NCI-H1417 treated with DMSO at 0.1 percent for 48 hours (cell line): ENCODE measurements at places on chromosomes 11 and 22.

DNA sequence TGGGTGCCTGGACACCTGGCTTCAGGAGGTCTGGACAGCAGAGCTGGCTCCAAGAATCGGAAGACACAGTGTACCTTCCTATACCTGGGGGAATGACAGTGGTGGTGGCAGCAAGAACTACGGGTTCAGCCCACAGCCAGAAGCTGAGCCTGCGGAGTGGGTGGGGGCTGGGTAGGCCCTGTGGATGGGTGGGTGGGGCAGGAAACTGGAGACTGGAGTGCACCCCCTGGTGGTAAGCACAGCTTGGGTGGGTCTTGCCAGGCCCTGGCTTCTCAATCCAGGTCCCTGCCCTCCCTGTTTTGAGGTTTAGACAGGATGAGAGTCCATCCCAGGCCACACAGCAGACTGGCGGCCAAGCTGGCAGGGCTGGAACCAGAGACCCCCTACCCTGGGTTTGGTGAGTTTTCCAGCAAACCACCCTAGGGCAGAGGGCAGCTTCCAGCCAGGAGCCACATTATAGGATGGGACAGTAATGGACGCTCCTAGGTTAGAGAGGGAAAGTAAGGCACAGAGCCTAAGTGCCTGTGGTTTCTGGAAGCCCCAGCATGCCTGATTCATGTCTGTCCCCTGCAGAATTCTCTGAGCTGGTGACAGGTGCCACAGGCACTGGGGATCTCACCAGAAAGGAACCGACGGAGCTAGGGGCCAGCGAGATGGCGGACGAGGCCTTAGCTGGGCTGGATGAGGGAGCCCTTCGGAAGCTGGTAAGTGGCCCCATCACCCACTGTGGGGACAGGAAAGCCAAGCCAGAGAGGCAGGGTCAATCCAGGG lies 1.7 kb downstream of the SMTN start:
- DNase-seq = no peak

DNA sequence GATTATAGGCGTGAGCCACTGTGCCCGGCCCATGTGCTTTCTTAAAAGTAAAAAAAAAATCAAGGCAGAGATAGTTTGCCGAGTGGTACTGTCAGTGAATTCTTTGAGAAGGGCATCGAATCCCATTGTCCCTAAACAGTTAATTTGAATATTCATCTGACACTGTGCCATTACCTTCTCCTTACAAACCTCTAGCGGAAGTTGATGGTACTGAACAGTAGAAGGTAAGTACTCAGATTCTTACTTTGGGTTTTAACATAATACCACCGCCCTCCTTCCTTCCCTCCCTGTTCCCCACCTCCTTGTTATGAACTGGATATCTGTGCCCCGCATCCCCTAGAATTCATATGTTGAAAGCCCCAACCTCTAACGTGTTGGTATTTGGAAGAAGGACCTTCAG lies 58.2 kb upstream of the CLMP start:
- no peak for DNase-seq

GRCh38 chr11:62705413-62705812 lies 1.8 kb downstream of the BSCL2 start:
- DNase-seq = no peak

GRCh38 chr11:118238421-118238820 lies 13.6 kb upstream of the JAML start:
- no peak for DNase-seq

- peak; percentile 75 for DNase-seq
Measured at GRCh38 chr11:120894202-120894985, 129.5 kb upstream of the TBCEL start.

GRCh38 chr11:126410649-126411048 lies 55.2 kb downstream of the ST3GAL4 start:
- no peak for DNase-seq

- DNase-seq = no peak
Measured at GRCh38 chr11:1631066-1631568, 1.5 kb downstream of the KRTAP5-5 start.

GRCh38 chr11:47879259-47880158 lies 31.4 kb upstream of the NUP160 start:
- DNase-seq = no peak

DNA sequence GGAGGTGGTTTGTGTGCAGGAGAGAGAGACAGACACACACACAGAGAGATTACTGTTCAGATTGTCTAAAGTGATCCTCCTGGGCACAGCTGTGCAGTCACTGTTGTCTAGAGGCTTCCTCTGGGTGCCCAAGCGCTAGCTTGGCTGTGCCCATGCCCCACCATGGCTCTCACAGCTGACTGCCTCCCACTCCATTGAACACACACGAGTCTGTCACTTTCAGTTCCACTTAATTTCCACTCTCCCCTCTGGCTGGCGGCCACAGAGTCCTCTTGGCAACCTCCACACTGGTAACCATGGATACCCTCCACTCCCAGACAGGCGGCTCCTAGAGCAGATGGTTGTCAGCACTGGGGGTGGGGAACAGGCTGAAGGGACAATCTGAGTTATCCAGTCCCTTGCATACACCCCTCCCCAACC lies 29.1 kb downstream of the MAP6 start:
- DNase-seq = peak; percentile 94

GRCh38 chr22:23537416-23537815 lies 42.7 kb downstream of the IGLL1 start:
- DNase-seq = no peak

- no peak for DNase-seq
Measured at GRCh38 chr11:76102802-76103201, 103.5 kb downstream of the WNT11 start.

GRCh38 chr11:123448823-123449222 lies 18.8 kb downstream of the GRAMD1B start:
- DNase-seq = no peak

GRCh38 chr11:119336744-119337469 lies 2.6 kb downstream of the RNF26 start:
- DNase-seq = no peak

DNA sequence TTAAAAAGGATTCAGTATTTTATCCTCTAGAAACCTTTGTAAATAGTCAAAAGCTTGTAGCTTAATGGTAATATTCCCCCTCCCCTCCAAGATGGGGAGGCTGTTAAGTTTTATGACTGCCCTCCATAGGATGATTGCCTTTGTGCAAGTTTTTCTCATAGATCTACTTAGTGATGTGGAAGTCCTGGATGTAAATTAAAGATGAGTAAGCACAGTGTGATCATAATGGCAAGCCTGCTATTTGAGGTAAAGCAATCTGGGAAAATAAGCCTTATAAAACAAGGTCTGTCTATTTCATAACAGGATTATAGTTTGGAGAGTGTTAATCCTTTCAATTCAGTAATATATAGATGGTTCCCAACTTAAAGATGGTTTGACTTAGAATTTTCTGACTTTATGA lies 216.3 kb downstream of the DDX10 start:
- no peak for DNase-seq

- no peak for DNase-seq
Measured at GRCh38 chr11:34030382-34030781, 21.1 kb upstream of the CAPRIN1 start.

GRCh38 chr11:94826415-94826814 lies 58.3 kb downstream of the AMOTL1 start:
- no peak for DNase-seq

DNA sequence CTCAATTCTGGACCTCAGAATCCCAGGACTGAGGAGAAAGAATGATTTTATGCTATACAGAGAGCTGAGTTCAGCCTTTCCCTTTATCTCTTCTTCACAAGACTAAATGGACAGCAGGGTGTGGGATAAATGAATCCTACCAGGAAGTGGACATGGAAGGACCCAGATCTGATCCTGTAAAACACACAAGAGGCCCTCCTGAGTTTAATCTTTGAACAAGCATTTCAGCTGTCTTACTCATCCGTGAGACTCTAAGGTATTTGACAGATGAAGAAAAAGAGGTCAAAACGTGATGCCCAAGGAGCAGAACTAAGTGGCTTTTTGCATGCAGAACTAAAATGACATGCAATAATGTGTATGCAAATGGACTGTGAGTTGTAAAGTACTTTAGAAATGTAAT lies 511.3 kb downstream of the DLG2 start:
- DNase-seq = no peak

- no peak for DNase-seq
Measured at GRCh38 chr11:71418643-71419042, 29.6 kb downstream of the DHCR7 start.

- no peak for DNase-seq
Measured at GRCh38 chr11:64296236-64296635, 3.9 kb upstream of the CATSPERZ start.

- DNase-seq = no peak
Measured at GRCh38 chr22:33321466-33321865, 263.3 kb upstream of the SYN3 start.

- DNase-seq = no peak
Measured at GRCh38 chr22:36985211-36985889, 33.9 kb downstream of the TST start.

DNA sequence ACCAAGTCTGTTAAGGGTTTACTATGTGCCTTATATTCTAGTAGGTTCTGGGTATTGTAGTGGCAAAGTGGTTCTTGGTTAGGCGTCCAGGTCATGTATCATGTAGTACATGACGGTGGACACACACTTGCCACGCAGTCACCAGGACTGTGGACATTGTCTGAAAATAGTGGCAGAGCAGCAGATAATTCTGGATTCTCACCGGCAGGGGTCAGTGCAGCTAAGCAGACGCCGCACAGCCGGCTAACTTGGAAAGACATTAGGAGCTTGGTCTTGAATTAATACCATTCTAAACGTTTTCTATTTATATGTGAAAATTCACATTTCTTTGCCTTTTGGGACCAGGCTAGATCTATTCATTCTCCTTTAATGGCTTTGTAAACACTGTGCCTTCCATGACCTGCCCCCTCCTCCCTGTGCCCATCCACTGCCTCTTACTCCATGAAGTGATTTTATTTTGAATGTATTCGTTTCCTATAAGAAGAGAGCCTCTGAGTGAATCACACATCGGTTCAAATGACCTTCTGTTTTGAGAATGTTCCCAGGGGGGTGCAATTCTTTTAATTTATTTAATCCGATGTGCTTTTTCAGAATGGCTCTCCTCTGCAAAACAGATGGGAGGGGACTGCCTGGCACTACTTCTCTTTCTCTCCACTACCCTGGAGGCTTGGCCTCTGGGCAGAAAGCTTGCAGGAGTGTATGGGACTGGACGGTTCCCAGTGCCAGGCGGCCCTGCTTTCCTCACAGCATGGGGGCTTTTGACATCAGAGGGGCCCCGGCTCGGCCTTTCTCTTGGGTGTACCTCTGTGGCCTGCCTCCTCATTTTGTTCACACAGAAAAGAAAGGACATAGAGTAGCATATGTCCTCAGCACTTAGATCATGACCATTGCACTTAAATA lies 378.0 kb downstream of the NTM start:
- DNase-seq = peak; percentile 52

GRCh38 chr11:35619116-35619854 lies 1.0 kb downstream of the FJX1 start:
- DNase-seq = no peak

- DNase-seq = no peak
Measured at GRCh38 chr11:40054631-40055030, 1404.8 kb downstream of the LRRC4C start.

DNA sequence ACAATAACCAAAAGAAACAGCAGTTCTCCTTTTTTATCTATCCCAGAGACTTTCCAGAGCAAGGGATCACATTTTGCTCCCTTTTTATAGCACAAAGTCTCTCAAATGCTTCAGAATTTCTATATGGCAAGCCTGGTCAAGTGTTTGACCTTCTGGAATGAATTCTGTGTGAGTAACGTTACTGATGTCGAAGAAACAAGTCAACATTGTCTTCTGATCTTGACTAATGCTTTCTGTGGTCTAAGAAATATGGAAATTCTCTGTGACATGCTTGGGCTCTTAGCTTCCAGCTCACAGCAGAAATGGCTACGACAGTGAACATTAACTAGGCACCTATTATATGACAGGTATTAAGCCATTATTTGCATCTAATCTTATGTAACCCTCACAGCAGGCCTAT lies 411.7 kb downstream of the CADM1 start:
- no peak for DNase-seq

GRCh38 chr22:36052505-36052941 lies 23.9 kb upstream of the RBFOX2 start:
- no peak for DNase-seq

DNA sequence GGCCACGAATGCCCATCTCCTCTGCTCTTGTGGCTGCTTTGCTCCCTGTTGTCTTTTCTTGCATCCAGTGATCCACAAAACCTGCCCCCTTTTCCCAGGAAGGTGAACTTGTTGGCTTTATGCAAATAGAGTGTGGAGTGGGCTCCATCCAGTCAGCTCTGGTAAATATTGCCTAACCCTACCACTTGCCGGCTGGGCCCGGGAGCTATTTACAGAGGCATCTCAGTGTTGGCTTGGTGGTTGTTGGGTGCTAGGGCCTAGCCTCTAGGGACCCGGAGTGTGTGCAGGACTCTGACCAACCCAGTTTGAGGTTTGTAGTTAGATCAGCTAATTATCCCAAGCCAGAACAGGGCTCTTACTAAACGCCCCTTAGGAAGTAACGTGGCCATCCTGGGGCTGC lies 40.8 kb upstream of the TLCD5 start:
- no peak for DNase-seq

- DNase-seq = no peak
Measured at GRCh38 chr22:18077087-18077638, 627 bp upstream of the PEX26 start.

DNA sequence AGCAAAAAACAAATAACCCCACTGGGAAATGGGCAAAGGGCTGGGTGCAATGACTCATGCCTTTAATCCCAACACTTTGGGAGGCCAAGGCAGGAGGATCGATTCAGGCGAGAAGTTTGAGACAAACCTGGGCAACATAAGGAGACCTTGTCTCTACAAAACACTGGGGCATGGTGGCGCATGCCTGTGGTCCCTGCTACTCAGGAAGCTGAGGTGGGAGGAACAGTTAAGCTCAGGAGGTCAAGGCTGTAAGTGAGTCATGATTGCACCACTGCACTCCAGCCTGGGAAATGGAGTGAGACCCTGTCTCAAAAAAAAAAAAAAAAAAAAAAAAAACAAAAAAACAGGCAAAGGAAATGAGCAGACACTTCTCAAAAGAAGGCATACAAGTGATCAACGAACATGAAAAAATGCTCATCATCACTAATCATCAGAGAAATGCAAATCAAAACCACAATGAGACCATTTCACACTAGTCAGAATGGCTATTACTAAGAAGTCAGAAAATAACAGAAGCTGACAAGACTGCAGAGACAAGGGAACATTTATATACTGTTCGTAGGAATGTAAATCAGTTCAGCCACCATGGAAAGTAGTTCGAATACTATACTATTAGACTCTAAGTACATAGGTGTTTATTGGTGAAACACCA lies 48.2 kb upstream of the SMCO4 start:
- DNase-seq = no peak

GRCh38 chr22:37990862-37991261 lies 6.5 kb upstream of the SOX10 start:
- DNase-seq = no peak

- DNase-seq = no peak
Measured at GRCh38 chr11:14789879-14790484, 102.0 kb downstream of the CYP2R1 start.
